Pericardium fibroblast (primary cell): ENCODE measurements at places on chromosomes 12 and 14. TPM values are rescaled to one million over a fixed set of nuclear protein-coding genes. Genes with fewer than 3 reads are reported as not detected.

Gene OR6C2
- not detected in 2 replicates for total RNA-seq

Gene KRT7
- total RNA-seq, result 5.2 and 118 TPM in 2 replicates

Gene KRT73
- total RNA-seq, result not detected in 2 replicates

Gene PLEKHH1
- under 0.01 and 0.58 TPM in 2 replicates for total RNA-seq

Gene SIRT4
- 0.35 and 2.0 TPM in 2 replicates for total RNA-seq

Gene FGD4
- 7.5 and 8.1 TPM in 2 replicates for total RNA-seq

Gene TAS2R42
- not detected in 2 replicates for total RNA-seq
